GM12878 (cell line): ENCODE measurements at places on chromosomes 16 and 17. TPM values are rescaled to one million over a fixed set of nuclear protein-coding genes. Genes with fewer than 3 reads are reported as not detected.

DNA sequence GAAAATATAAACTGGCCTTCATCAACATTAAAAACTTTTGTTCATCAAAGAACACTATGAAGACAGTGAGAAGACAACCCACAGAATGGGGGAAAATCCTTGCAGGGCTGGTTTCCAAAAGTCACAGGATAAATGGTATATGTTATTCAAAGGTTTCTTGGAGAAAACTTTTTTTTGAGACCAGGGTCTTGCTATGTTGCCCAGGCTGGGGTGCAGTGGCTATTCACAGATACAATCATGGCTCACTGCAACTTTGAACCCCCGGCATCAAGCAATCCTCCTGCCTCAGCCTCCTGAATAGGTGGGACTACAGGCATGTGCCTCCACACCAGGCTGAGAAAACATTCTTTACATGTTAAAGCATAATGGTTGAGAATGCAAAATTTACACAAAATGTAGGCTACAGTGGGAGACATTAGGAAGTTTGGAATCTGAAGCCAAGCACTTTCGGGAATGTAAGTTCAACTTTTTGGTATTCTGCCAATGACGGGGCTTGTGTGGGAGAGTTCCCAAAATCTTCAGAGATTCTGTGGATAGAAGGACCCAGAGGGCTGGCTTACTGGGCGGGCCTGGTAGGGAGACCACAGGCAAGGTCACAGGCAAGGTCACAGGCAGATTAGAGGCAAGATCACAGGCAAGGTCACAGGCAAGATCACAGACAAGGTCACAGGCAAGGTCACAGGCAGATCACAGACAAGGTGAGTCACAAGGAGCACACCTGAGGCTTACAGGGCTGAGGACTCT lies 24.2 kb upstream of the ATP2A3 start:
- H3K27ac ChIP-seq = no peak overlapping the region
- H3K36me3 ChIP-seq = no peaks in the 10 kb centered on the region
- DNase-seq = no peak

DNA sequence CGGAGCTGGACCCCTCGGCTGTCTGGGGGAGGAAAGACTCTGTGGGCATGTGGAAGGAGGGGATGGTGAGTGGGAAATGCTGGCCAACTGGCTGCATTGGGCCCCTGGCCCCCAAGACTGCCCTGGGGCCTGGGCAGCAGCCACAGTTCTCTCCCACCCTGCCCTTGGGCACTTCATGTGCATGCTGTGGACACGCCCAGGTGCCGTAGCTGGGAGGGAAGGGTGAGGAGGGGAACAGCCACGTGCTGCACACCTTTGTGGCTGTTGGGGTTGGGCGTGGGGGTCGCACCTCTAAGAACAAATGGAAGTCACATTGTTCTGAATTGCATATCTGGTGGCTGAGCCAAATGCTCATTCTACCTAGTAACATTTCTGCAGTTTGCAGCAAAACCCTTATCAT lies 11.9 kb upstream of the ZNHIT3 start:
- H3K27me3 ChIP-seq = no peaks in the 10 kb centered on the region; the same call in none of the 2 replicates
- H3K4me3 ChIP-seq = no peak overlapping the region
- H3K4me1 ChIP-seq = no peaks in the 10 kb centered on the region
- no peaks in the 10 kb centered on the region for H3K36me3 ChIP-seq

DNA sequence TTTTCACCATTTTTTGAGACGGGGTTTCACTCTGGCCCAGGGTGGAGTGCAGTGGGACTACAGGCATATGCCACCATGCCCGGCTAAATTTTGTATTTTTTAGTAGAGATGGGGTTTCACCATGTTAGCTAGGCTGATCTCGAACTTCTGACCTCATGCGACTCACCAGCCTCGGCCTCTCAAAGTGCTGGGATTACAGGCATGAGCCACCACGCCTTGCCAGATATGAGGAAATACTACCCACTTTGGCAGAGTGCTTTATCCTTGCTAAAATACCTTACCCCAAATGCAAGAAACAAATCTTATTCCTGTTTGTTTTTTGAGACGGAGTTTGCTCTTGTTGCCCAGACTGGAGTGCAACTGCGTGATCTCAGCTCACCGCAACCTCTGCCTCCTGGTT lies 62.9 kb upstream of the MGAT5B start:
- H3K4me1 ChIP-seq = no peaks in the 10 kb centered on the region
- H3K36me3 ChIP-seq = no peaks in the 10 kb centered on the region
- H3K27ac ChIP-seq = no peak overlapping the region

DNA sequence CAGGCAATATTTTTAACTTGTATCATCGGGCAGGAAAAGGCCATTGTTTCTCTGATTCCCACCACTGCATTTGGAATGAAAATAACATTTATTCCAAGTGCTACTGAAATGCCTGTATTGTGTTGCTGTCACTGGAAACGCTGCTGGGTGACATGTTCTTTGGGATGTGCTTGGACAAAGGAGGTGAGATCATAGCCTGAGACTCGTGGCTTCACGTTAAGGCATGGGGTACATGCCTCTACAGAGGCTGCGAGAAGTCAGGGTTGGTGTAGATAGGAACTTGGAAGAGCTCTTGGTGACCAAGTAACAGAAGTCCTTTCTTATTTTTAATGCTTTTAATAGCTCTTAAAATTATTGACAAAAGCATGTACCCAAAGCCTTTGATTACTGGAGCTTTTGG lies 58.8 kb upstream of the MAF start:
- DNase-seq = no peak
- no peaks in the 10 kb centered on the region for H3K27me3 ChIP-seq
- H3K4me3 ChIP-seq = no peak overlapping the region

DNA sequence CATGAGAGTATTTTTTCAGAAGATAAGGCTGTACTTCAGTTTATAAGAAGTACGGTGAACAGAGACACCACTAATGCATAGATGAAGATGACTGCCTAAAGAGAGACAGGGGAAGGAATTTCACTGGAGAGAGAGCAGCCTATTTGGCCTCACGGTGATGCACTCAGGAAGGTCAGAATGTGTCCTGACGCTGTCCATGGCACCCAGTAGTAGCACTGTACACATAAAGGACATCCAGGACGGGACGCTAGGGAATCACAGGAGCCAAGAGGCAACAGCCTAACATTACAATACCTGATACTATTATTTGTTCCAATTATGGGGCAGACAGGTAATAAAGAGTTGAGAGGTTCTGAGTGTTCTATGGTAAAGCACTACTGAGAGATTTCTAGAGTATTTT lies 24.9 kb upstream of the LRRC37A start:
- H3K4me3 ChIP-seq = no peak overlapping the region
- no peak for DNase-seq
- H3K27ac ChIP-seq = no peak overlapping the region
- peaks cover 10% of the 10 kb centered on the region for H3K4me1 ChIP-seq
- H3K27me3 ChIP-seq = no peaks in the 10 kb centered on the region; the same call in 1 of the 2 replicates

DNA sequence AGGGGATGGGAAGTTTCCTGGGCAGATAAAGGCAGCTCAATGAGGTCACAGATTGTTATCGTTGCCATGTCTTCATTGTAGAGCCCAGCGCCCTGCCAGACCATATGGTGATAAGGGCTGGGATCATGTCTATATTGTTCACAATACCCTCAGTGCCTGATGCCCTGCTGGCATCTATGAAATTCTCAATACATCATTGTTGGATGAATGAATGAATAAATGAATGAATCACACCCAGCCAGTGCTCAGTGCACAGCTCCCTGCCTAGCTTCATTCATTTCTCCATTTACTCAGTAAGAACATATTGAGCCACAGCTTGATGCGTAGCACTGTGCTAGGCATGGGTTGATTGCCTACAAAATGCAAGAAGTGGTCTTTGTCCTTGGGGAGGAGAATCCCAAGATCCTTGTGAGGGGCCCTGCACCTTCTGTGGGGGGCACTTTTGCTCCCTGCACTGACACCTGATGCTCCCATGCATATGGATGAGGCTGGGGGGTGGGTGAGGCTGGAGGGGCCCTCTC lies 29.7 kb downstream of the MRC2 start:
- H3K27me3 ChIP-seq = no peaks in the 10 kb centered on the region
- H3K27ac ChIP-seq = no peak overlapping the region
- peaks cover 12% of the 10 kb centered on the region for H3K4me1 ChIP-seq
- H3K4me3 ChIP-seq = no peak overlapping the region

DNA sequence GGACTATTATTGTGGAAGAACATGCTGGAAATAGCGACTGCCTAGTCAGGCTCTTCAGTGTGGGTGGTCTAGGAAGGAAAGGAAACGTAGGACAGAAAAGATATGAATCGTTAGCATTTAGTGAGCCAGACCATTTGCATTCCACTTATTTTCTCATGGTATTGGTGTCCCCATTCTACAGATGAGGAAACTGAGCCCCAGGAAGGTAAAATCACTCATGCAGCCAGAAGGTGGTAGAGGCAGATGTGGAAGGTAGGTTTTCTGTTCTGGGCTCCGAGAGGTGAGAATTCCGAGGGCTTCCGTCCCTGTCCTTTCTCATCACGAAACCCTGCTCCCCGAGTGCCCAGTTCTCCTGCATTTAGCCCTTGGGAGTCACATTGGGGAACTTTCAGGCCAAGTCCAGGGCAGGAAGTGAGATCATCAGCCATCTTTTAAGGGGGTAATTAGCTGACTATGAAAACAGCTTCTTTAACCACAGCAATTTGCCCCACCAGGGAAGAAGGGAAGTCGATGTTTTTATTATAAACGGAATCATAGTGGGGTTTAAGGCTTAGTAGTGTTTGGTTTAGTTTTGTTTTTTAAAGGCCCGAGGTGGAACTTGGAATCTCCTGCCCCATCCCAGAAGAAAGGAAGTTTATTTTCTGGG lies 110.7 kb upstream of the IRX3 start:
- DNase-seq = no peak
- no peaks in the 10 kb centered on the region for H3K4me1 ChIP-seq
- H3K27me3 ChIP-seq = no peaks in the 10 kb centered on the region
- no peak overlapping the region for H3K27ac ChIP-seq
- H3K36me3 ChIP-seq = no peaks in the 10 kb centered on the region

- H3K27me3 ChIP-seq = peaks cover 12% of the 10 kb centered on the region
- H3K4me1 ChIP-seq = no peaks in the 10 kb centered on the region
Measured at GRCh38 chr17:31390426-31390747, 1.1 kb upstream of the RAB11FIP4 start.

DNA sequence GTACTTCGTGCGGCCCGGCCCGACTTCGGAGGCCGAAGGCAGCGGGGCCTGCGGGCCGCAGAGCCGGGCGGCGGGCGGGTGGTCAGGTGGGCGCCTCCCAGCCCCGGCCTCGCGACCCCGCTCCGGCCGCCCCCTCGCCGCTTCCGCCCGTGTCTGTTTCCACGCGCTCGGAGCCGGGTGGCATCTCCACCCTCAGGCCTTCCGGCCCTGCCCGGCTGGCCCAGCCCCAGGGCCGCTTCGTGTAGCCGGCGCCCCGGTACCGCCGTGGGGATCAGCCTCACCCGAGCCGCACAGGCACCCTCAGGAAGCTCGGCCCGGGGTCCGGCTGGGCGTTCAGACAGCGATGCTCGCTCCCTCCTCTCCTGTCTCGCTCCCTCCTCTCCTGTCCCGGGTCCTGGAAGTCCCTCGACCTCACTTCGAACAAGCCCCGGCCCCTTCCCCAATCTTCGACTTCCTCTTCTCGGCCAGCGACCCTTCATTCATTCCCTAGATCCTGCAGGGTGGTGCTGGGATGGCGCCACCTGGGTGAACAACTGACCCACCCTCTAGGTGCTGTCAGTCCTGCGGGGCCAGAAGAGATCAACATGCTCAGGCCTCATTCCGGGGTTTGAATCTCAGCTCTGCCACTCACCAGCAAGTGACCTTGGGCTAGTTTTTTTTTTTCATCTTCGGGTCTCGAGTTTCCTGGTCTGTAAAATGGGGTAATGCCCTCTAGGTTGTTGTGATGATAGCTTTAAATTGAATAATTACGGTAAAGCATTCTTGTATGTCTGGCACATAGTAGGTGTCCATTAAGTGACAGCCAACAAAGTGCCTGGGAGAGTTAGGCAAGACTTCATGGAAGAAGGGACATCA lies 610 bp downstream of the VPS4A start:
- peak overlapping the region; percentile 45 for H3K27ac ChIP-seq
- H3K4me3 ChIP-seq = peak overlapping the region; percentile 99
- H3K36me3 ChIP-seq = peaks cover 8% of the 10 kb centered on the region
- DNase-seq = no peak
- H3K27me3 ChIP-seq = no peaks in the 10 kb centered on the region

GRCh38 chr16:22764662-22765327 lies 49.2 kb upstream of the HS3ST2 start:
- H3K4me3 ChIP-seq = no peak overlapping the region
- H3K27ac ChIP-seq = no peak overlapping the region
- no peaks in the 10 kb centered on the region; the same call in 1 of the 2 replicates for H3K27me3 ChIP-seq
- no peaks in the 10 kb centered on the region for H3K36me3 ChIP-seq
- no peak for DNase-seq

DNA sequence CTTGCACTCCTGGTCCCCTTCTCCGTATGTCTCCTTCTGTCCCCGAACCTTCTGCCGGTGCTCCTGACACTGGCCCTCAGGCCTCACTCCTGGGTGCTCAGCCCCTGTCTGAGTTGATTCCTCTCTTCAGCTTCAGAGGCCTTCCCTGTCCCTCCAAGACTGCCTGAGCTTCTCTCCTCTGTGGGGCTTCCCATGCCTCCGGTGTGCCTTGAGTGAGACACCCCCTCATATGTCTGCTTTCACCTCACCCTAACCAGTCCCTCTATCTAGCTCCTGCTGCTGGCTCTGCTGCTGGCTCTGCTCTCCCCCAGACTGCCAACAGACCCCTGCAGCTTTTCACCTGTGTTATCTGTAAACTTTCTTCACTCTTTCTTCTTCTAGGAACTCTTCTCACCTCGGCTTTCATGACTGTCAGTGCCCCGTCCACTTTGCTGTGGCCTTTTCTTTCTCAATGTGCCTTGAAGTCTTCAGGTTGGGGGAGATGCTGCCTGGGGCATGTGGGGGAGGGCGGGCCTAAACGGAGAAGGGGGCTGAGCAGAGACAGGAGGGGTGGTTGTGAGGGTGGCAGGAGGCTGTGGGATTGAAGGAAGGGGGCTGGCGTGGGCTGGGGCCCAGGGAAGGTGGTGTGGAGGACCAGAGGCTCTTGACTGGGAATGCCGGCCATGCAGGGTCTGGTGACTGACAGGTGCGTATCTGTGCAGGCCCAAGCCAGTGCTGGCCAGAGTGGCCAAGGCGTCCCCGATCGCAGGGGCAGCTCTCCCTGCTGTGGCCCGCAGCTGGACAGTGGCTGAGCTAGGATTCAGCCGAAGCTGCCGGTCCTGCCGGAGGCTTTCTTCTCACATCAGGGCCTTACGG lies 81.3 kb downstream of the METRNL start:
- no peaks in the 10 kb centered on the region for H3K36me3 ChIP-seq
- no peak overlapping the region for H3K4me3 ChIP-seq
- no peak for DNase-seq
- H3K27ac ChIP-seq = no peak overlapping the region
- no peaks in the 10 kb centered on the region for H3K27me3 ChIP-seq
- H3K4me1 ChIP-seq = no peaks in the 10 kb centered on the region

TMEM238L gene
- not detected in 2 replicates for total RNA-seq

ASB16 gene
- total RNA-seq = 0.19 and 0.23 TPM in 2 replicates

SLC2A4 gene
- total RNA-seq = 0.19 and 0.23 TPM in 2 replicates

HIGD1B gene
- total RNA-seq = not detected in 2 replicates

BRCA1 gene
- 38.7 and 39.5 TPM in 2 replicates for total RNA-seq

CA7 gene
- not detected in 2 replicates for total RNA-seq

SDR42E1 gene
- total RNA-seq = 2.6 and 3.2 TPM in 2 replicates

FNDC8 gene
- total RNA-seq = 0.15 TPM in 1 of 2 replicates, not detected in the other
